Caco-2 (cell line): ENCODE measurements at places on chromosomes 4 and X. TPM values are rescaled to one million over a fixed set of nuclear protein-coding genes. Genes with fewer than 3 reads are reported as not detected.

GRCh38 chrX:11464380-11464779 is 171.2 kb downstream of the AMELX start:
- H3K36me3 ChIP-seq = no peaks in the 10 kb centered on the region
- no peak overlapping the region for H3K4me3 ChIP-seq
- H3K4me1 ChIP-seq = peaks cover 44% of the 10 kb centered on the region
- no peaks in the 10 kb centered on the region for H3K27me3 ChIP-seq
- no peak for DNase-seq

The STATH gene
- not detected in 2 replicates for total RNA-seq

GRCh38 chr4:17309567-17310268 is 202.2 kb downstream of the QDPR start:
- no peaks in the 10 kb centered on the region for H3K4me1 ChIP-seq
- no peak overlapping the region for H3K27ac ChIP-seq
- H3K27me3 ChIP-seq = no peaks in the 10 kb centered on the region
- H3K4me3 ChIP-seq = no peak overlapping the region
- no peaks in the 10 kb centered on the region for H3K36me3 ChIP-seq

DNA sequence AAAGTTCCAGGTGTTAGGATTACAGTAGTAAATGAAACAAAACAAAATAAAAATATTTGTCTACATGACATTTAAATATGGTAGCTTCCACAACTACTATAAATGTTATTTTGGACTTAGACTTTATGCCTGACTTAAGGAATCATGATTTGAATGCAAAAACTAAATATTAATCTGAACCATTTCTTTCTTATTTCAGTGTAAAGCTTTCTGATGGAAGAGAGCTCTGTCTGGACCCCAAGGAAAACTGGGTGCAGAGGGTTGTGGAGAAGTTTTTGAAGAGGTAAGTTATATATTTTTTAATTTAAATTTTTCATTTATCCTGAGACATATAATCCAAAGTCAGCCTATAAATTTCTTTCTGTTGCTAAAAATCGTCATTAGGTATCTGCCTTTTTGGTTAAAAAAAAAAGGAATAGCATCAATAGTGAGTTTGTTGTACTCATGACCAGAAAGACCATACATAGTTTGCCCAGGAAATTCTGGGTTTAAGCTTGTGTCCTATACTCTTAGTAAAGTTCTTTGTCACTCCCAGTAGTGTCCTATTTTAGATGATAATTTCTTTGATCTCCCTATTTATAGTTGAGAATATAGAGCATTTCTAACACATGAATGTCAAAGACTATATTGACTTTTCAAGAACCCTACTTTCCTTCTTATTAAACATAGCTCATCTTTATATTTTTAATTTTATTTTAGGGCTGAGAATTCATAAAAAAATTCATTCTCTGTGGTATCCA is 1.6 kb downstream of the CXCL8 start:
- no peaks in the 10 kb centered on the region for H3K27me3 ChIP-seq
- no peak overlapping the region for H3K27ac ChIP-seq
- DNase-seq = no peak
- no peaks in the 10 kb centered on the region for H3K36me3 ChIP-seq
- no peak overlapping the region for H3K4me3 ChIP-seq
- H3K4me1 ChIP-seq = no peaks in the 10 kb centered on the region

DNA sequence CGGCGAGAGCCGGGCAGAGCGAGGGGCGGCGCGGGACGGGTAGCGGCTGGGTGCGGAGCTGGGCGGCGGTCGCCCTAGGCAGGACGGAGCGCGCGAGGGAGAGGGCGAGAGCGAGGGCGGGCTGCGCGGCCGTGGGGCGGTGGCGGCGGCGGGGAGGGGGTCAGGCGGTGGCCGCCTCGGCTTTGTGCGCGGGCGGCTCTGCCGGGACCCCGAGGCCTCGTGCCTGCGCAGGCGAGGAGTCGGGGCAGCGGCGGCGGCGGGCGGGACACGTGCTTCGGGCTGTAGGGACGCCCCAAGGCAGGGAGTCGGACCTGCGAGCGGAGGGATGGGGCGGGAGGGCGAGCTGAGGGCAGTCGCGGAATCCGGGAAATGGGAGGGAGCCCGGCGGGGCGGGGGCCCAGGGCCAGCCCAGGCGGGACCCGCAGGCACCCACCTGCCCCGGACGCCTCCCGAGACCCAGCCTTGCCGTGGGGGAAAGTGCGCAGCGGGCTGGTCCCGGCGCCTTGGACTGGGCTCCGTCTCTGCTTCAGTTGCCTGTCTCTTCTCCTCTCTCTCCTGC is 465 bp downstream of the BMPR1B start:
- DNase-seq = peak; percentile 66
- peak overlapping the region; percentile 39 for H3K27ac ChIP-seq
- no peaks in the 10 kb centered on the region for H3K4me1 ChIP-seq
- H3K36me3 ChIP-seq = no peaks in the 10 kb centered on the region

DNA sequence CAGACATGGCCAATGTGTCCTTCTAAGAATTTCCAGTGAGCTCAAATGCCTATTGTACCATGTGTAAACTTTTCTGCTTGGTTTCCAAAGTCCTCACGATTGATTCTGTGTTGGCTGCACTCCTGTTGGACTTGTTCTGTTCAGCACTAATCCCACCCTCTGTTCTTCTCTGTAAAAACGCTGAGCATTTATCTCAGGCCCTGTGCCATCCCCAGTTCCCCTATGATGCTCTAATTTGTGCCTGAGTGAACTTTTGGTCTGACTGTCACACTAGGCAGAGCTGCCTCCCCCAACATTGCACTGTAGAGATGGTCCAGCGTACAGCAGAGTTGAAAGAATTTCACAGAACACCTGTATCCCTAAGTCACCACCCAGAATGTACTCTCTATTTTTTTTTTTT is 76.1 kb upstream of the STS start:
- H3K27ac ChIP-seq = peak overlapping the region; percentile 72
- H3K4me1 ChIP-seq = peaks cover 7% of the 10 kb centered on the region; the same call in 1 of the 2 replicates
- no peaks in the 10 kb centered on the region for H3K36me3 ChIP-seq
- no peaks in the 10 kb centered on the region for H3K27me3 ChIP-seq

- H3K27ac ChIP-seq = no peak overlapping the region
- no peaks in the 10 kb centered on the region; the same call in 1 of the 2 replicates for H3K4me1 ChIP-seq
- H3K36me3 ChIP-seq = no peaks in the 10 kb centered on the region
- DNase-seq = no peak
- H3K4me3 ChIP-seq = no peak overlapping the region
These were observed 107.8 kb upstream of the RAPGEF2 start for GRCh38 chr4:158995040-158995439.

The YY2 gene
- total RNA-seq = 3.7 and 3.9 TPM in 2 replicates

The TBC1D14 gene
- 54.0 and 57.6 TPM in 2 replicates for total RNA-seq
